Muscle of leg (tissue), 16 donors: ENCODE measurements at places on chromosomes 13 and 19. TPM values are rescaled to one million over a fixed set of nuclear protein-coding genes. Genes with fewer than 3 reads are reported as not detected.
A peak's percentile ranks its signal among the peaks of the same experiment; 100 is the strongest.

GRCh38 chr19:12792051-12792852, 966 bp downstream of the JUNB start:
- DNase-seq, result peak; percentile 78

DNA sequence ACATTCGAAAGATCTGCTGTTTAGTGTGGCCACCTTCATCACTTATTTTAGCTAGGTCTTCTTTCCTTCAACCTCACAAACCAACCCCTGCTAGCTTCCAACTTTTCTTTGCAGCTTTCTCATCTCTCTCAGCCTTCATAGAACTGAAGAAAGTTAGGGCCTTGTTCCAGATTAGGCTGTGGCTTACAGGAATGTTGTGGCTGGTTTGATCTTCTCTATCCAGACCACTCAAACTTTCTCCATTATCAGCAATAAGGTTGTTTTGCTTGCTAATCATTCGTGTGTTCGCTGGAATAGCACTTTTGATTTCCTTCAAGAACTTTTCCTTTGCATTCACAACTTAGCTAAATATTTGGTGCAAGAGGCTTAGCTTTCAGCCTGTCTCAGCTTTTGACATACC, 44.7 kb downstream of the CARS2 start:
- no peak for DNase-seq

- DNase-seq, result no peak
These were observed 6.2 kb upstream of the NUP58 start for GRCh38 chr13:25295228-25295627.

ODAD3 gene
- 0.22 TPM for total RNA-seq
